ENCODE measurements at places on chromosomes 16 and 17.

GRCh38 chr17:43020789-43021740, 1.1 kb downstream of the VAT1 start:
- no peak for DNase-seq

DNA sequence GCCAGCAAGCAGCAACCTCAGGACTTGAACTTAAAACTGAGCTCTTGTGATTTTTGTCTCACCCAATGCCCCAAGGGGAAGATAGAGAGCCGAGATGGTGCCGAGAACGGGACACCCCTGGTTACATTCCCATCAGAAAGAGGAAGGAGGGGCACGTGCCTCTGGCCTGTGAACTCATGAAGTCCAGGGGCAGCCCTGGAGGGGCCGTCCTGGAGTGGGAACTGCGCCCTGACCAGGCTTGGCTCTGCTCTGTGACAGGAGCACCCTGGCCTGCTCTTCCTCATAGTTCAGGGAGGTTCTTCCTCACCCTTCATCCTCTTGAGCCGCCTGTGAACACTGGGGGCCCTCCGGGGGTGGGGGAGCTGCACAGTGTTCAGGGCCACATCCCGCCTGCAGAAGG, 130.3 kb upstream of the FOXF1 start:
- no peak for DNase-seq

DNA sequence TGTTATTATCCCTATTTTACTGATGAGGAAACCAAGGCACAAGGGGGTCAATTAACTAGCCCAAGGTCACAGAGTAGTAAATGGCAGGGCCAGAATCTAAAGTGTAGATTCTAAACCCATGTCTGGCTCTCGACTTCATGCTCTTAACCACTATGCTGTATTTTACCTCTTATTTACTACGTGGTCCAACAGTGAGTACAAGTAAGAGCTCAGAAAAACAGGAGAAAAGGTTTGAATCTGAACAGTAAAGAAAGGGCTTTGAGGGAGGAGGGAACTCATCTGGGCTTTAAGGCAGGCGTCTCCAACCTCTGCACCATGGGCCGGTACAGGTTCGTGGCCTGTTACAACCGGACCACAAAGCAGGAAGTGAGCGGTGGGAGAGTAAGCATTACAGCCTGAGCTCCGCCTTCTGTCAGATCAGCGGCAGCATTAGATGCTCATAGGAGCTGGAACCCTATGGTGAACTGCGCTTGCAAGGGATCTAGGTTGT, 62.9 kb downstream of the SMURF2 start:
- no peak for DNase-seq

- no peak for DNase-seq
Measured at GRCh38 chr16:8673611-8674412, 605 bp upstream of the ABAT start.

GRCh38 chr17:10071141-10071540, 127.3 kb downstream of the GAS7 start:
- DNase-seq = no peak

DNA sequence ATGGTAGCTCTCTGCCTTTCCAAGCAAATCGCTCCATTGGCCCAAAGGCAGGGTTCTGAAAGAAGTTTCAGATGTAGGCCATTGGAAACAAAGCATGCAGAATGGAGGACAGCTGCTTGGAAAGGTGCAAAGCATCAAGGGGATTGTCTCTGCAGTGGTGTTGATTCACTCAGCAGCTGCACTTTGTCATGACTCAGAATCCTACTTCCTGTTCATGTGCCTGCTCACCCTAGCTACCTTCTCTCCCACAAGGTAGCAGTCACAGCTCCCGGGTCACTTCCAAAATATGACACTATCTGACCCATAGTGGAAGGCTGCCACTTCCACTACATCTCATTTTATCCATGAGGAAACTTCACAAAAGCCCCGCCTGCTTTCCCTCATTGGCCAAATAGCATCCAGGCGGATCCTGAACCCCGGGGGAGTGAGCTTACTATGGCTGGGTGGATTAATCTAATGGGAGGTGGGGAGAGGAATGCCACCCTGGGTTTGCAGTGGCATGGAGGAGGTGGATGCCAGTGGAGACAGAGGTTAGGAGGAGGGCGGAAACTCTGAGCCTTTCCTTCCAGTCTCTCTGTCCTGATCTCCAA, 74.7 kb upstream of the NKD1 start:
- no peak for DNase-seq

- DNase-seq = no peak
Measured at GRCh38 chr16:28110074-28110473, 46.6 kb upstream of the GSG1L start.

DNA sequence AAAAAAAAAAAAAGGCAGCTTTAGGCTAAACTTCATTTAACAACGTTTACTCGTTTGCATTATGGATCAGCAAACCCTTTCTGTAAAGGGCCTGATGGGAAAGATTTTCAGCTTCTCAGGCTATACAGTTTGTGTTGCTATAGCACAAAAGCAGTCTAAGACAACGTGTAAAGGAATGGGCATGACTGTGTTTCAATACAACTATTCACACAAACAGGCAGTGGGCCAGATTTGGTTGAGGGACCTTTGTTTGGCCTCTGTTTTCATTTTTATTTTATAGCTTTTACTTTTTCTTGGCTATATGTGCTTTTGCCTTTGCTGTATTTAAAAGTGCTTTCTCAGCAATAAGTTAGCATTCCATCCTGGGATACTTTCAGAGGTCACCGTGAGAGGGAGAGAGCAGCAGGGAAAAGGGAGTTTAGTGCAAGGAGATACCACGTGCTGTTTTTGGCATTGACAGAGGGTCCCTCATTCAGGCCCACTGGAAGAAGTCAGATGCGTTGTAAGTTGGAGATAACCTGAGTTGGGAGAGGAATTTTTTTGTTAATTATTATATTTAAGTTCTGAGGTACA, 335.6 kb downstream of the UTP18 start:
- DNase-seq = no peak

Measured in NCI-H524 (cell line).